ENCODE measurements at places on chromosomes 13 and 19.

GRCh38 chr13:44810061-44810840 lies 179.0 kb downstream of the NUFIP1 start:
- DNase-seq = no peak

- DNase-seq = no peak
Measured at GRCh38 chr19:4774136-4774535, 17.4 kb upstream of the FEM1A start.

DNA sequence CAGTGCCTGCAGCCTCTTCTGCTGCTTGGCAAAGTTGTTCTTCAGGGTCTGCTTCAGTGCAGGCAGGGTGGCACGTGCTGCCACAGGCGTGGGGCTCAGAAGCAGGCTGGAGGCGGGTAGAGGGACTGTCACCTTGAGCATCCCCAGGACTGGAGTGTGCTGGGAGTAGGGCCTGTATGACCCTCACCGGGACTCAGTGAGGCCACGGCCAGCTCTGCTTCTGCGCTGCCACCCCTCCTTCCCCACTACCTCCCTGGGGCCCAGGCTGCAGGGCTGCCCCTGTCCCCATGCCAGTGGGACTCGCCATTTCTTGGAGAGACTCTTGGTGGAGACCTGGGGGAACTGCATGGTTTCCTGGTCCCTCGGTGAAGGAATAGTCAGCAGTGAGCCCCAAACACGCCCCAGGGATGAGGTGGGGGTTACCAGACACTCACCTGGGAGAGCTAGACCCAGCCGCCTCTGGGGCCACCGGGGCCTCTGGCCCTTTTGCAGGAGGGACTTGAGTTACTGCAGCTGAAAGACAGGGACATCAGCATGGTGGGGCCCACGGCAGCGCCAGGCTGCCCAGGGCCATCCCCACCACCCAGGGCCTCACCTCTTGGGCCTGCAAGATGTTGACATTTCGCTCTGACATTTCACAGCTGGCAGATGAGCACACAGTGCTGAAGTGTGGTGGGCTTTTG lies 29.9 kb downstream of the TUBA3C start:
- no peak for DNase-seq

DNA sequence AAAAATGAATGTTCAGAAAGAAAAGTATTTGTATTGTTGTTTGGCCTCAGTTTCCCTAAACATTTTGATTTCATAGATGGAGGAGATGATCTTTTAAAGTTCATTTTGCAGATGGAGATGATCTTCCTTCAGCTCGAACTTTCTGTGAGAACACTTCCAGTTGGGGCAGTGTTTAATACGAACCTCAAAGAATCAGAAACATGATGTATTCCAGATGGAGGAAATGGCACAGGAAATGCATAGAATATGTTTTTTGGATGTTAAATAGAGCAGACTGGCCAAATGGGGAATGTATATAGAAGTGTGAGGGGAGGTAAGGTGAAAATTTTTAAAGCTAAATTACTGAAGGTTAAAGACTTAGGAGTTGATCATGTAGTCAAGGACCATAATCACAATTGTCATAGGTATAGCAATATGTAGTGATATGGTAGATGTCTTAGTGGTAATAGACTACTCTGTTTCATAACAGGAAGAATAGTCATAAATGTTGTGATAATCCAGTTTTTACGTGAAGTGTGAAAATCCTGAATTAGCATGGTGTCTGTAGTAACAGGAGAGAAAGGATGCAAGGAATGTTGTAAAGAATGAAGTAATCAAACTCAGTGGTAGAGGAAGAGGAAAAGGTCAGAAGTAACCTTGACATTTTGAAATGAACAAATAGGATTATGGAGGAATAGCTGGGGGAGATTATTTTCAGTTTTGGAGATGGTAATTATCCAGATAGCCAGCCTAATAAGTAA lies 5.1 kb downstream of the RAP2A start:
- no peak for DNase-seq

DNA sequence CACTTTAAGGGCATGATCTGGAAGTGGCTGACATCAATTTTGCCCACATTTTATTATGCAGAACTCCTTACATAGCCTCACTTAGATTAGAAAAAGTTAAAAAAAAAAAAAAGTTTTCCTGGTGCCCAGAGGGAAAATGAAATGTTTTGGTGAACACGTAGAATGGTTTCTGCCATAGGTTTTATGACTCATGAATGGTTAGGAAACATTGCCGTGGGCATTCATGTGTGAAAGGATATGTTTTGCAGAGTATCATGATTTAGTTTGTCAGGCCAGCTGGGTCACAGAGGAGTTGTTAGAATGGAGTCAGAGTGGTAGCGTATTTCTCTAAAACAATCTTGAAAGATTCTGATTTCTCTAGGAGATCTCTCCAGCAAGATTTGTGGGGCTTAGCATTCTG lies 133.8 kb downstream of the MRPL57 start:
- DNase-seq = no peak

DNA sequence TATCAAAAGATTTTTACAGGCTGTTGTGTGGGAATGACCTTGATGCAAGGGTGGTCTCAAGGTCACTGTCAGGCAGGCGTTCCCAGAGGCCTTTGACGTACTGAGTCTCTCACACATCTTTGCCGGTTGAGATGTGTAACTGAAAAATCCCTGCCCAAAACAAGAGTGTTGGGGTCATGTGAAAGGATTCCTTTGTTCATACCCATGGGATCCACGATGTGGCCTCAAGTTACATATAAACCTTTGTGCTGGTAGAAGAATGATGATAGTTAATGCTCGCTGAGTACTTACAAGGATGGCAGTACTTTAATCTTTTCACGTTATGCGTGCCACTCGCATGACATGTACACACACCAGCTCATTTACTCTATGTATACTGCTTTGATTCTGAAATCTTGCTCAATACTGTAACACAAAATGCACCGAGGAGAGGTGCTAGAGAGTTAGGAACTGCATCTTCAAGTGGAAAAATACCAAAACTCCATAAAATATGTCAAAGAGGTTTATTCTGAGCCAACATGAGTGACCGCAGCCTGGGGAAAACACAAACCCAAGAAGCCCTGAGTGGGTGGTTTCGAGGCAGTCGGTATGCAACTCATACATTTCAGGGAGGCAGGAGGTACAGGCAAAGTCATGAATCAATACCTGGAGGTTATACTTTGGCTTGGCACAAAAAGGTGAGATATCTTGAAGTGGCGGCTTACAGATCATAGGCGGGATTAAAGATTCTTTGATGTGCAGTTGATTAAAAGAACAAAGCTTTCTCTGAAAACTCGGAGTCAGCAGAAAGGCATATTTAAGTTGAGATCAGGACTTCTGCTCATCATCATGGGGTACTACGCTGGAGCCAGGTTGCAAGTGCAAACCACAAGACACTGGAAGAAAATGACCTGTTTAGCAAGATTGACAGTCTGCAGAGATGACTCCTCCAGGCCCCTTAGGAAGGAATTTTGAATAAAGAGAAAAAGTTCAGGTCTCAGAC lies 87.4 kb upstream of the ARHGEF7 start:
- DNase-seq = no peak

DNA sequence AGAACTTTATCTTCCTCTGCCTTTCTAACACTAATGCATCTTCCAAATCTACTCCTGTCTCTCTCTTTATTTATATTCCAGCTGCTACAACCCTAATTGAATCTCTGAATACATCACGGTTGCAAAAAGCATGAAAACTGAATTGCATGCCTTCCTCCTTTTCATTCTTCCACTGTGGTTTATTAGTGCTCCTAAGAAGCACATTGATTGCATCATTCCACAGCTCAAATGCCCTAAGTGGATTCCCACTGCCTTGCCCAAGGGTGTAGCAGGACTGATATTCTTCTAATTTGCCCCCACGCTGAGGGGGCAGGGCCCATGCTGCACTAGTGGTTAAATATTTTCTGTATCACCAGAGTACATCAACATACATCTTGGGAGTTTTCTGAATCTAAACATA lies 640.8 kb downstream of the EFNB2 start:
- no peak for DNase-seq

DNA sequence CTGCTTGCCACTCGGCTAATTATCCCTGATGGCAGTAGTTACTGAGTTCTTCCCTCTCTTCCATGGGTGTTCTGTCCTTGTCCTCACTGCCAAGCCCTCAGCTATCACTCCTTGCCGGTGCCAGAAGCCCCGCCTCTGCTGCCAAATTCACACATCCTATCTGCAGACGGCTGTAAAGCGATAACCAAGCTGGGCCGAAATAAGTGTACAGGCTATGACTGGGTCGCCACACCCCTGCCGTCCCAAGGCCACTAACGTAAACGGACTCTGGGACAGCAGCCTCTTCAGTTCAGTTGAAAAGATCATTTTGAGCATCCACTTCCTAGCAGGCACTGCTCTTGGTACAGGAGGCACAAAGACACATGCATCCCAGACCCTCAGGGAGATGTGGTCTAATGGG lies 13.3 kb downstream of the SLC7A1 start:
- no peak for DNase-seq

DNA sequence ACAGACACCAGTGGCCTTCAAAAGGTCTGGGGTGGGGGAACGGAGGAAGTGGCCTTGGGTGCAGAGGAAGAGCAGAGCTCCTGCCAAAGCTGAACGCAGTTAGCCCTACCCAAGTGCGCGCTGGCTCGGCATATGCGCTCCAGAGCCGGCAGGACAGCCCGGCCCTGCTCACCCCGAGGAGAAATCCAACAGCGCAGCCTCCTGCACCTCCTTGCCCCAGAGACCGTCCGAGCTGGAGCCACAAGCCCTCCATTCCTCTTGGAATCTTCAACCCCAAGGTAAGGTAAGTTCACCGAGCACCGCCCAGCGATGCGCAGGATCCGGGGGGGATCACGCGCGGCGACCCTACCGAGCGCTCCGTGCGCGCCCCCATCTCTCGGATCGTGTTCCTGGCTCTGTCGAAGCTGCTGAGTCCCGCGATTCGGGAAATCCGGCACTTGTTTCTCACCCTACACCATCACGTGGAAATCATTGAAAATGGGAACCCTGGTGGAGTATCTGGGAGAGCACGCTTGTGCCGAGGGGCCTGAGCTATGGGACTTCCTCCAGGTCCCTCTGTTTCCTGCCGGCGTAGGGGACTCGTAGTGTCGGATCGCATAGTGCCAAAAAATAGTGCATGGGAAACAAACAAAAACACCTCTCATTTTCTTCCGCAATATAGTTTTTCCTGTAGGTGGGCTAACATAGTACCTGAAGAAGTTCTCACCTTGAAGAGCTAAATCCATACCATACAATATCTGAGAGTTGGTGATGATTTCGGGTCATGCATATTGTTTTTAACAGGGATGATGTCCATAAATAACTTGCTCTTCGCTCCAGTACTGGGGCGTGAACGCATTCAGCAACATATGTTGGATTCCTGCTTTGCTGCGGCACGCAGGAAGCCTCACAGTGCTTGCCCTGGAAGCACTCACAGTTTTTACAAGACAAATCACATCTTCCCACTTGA lies 9.3 kb downstream of the PDX1 start:
- DNase-seq = no peak

GRCh38 chr19:35231956-35232645 lies 3.6 kb upstream of the FAM187B start:
- DNase-seq = no peak

DNA sequence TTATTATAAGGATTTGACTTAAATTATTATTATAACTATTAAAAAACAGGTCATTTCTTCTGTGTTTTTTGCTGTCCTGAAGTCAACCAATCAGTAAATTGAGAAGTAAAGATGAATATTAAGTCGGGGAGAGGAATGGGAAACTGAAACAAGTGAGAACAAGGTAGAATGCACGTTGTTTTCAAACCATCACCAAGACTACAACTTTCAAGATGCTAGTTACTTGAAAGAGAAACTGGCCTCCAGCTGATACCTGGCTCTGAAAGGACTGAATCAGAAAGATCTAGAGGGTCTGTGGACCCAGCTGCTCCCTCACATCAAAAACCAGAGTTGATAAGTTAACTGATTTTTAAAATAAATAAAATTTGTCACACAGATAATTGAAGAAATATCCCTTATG lies 1301.5 kb upstream of the ATXN8OS start:
- DNase-seq = no peak

DNA sequence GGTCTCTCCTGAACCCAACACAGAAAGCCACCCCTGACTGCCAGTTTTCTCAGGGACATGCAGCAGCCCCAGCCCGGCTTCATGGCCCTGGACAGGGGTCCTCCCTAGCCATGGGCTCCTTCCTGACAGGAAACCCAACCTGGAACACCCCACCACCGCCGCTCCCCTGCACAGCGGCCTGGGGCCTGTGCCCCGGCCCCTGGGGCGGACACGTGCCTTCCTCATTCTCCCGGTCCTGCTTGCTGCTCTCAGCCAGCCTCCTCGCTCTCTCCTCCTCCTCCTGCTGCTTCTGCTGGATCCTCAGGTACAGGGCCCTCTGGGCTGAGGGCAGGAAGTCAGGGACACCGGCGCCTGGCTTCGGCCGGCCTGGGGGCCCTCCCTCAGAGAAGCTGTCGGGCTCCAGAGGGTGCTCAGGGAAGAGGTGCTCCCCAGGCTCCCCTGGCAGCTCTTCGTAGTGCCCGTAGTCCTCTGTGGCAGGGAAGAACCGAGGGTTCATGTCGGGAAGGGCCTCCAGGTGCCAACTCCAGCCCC lies 20.5 kb upstream of the TMEM160 start:
- DNase-seq = no peak

GRCh38 chr13:97205465-97205864 lies 16.7 kb upstream of the MBNL2 start:
- no peak for DNase-seq

DNA sequence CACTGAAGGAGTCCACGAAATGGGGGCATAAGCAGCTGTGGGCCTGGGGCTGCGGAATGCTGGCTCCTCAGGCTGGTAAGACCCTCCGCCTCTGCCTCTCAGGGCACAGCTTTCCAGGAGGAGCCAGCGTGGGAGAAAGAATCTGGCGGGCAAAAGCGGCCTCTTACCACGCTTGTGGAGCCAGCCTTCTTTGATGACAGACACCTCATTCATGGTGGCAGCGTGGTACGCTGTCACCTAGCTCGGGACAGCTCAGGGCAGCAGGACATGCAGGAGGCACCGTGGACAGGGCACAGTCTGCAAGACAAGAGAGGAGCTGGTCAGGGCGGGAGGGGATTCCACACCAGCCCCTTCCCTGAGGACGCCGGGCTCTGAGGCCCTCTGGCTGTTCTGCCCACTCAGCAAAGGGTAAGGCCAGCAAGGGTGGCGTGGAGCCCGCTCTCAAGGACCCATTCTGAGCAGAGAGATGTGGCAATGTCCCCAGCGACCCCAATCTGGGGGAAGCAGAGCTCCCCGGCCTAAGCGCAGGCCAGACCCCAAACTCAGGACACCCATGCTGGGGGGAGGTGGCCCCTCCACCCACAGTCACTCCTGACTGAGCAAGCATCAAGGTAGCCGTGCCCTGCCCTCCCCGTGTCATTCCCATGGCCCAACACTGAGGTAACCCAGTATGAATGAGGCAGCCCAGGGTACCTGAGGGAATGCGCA lies 19.9 kb downstream of the AKT2 start:
- DNase-seq = no peak

Data from activated CD4-positive, alpha-beta T cell treated with anti-CD3 and anti-CD28 coated beads, Interleukin-2, amount 50 U/mL, for 1 hour (primary cell).